Activated CD4-positive, alpha-beta T cell treated with anti-CD3 and anti-CD28 coated beads, Interleukin-2, amount 50 U/mL, for 48 hours (primary cell): ENCODE measurements at places on chromosomes 11 and 22.

- DNase-seq = no peak
These were observed 87.8 kb upstream of the FAT3 start for GRCh38 chr11:92136797-92137196.

DNA sequence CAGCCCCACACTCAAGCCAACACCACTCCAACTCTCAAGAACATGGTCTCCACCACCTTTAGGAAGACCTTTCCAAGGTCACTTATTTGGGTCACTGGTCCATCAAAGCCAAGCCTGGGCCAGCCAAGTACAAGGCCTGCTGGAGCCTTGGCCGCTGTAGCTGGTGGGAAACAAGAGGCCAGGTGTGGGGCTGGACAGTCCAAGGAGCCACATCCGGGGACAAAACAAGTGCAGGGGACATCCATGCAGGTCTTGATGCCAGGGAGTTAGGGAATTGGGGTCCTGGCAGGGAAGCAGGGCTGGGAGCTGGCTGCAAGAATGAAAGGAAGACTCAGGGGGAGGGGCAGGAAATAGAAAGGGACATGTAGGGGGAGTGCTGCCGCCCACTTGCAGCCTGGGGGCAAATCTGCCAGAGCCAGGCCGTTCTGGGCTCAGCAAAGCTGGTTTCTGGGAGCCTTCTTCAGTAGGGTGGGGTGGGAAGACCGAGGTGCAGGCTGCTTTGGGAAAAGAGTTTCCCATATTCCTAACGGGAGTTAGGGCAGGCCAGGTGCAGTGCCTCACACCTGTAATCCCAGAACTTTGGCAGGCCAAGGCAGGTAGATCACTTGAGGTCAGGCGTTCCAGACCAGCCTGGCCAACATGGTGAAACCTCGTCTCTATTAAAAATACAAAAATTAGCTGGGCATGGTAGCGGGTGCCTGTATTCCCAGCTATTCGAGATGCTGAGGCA lies 69.5 kb upstream of the ATXN10 start:
- DNase-seq = no peak

DNA sequence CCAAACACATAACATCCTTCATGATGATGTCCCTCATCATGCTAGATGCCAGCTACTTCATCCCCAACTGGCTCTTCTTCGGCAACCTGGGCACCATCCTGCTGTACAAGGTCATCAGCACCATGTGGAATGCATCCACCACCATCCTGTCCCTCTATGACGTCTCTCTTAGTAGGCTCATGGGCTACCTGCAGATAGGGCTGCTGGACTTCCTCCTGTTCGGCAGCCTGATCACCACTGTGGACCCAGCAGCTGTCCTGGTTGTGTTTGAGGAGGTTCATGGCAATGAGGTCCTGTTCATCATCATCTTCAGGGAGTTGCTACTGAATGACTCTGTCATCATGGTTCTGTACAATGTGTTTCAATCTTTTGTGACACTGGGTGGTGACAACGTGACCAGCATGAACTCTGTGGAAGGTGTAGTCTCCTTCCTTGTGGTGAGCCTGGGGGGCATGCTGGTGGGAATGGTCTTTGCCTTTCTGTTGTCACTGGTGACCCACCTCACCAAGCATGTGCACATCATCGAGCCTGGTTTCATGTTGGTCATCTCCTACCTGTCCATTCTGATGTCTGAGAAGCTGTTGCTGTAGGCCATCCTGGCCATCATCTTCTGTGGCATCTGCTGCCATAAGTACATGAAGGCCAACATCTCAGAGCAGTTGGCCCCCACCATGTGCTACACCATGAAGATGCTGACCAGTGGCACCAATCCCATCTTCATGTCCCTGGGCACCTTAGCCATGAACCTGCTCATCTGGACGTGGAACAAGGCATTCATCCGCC lies 120.7 kb upstream of the SERPIND1 start:
- no peak for DNase-seq

- DNase-seq = no peak
These were observed 84.4 kb downstream of the MED15 start for GRCh38 chr22:20591660-20592310.

DNA sequence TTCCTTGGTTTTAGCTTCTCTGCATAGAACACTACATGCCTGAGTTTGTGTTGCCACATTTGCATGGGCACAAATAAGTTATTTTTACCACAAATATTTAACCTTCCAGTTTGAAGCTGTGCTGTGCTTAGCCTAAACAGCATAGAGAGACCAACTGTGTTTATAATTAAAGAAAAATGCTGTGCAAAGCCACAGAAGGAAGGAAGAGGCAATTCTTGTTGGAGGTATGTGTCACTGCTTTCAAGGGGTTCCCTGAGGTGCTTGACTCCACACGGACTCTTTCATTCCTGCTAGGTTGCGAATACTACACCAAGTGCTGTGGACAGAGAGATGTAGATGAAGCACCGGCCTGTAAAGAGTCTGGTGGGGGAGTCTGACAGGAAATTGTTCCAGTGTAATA lies 47.6 kb upstream of the OLFML1 start:
- DNase-seq = no peak

DNA sequence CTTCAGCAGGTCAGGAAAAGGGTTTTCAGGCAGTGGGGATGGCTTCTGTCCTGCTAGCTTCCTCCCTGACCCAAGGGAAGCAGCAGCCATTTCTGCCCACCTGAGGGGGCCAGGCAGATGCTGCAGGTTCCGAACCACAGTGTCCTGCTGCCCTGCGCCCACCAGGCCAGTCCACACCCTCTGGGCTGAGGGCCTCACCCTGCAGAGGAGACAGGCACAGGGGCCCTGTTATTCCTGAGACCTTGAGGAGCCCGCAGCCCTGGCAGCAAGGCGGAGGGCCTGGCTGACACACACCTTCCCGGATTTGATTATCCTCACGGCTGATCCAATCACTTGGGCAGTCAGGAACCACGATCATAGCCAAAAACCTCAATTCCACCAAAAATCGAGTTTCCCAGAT lies 725.8 kb downstream of the BRD1 start:
- no peak for DNase-seq

DNA sequence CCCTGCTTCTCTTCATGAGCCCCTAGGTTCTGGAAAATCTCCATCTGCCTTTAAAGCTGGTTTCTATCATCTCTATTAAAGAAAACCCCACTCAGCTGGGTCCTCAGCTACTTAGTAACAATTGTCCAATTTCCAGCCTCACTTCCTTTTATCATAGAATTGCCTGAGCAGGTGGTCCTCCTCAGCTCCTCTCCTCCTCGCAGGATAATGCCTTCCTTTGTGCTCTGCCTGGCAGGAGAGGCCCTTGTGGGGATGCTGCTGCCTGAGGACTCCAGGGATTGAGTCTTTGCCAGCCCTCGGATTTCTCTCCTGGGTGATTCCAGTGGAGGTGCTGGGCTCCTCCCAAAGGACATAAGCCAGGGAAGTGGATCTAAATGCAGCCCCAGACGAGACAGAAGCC lies 448.3 kb downstream of the INSC start:
- no peak for DNase-seq

DNA sequence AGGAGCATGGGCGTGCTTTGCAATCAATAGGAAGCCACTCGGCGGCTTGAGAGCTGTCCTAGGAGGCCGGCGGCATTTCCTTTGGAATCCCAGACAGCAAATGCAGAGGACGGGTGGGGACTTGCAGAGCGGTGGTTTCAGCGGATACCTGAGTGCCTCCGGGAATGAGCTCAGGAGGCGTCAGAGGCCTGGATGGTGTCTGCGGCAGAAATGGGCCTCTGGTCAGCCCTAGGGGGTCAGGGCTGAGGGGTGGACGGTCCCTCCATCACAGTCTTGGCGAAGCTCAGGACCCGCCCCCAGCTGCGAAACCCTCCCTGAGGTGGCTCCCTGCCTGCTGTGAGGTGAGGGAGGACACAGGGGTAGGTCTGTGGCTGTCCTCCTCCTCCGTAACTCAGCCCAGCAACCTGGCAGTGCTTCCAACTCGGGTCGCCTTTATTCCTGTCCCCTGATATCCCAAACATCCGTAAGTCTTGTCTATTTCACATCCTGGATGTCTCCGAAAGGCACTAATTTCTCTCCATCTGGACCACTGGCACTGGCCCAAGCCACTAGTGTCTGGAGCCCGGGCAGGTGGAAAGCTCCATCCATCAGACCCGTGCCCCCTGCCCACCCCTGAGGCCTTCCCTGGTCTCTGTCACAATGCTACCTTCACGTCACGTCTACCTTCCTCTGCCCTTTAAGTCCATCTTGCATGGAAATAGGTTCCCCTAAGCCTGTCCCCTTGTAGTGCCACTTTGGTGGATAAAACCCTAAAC lies 686.6 kb downstream of the BRD1 start:
- no peak for DNase-seq

DNA sequence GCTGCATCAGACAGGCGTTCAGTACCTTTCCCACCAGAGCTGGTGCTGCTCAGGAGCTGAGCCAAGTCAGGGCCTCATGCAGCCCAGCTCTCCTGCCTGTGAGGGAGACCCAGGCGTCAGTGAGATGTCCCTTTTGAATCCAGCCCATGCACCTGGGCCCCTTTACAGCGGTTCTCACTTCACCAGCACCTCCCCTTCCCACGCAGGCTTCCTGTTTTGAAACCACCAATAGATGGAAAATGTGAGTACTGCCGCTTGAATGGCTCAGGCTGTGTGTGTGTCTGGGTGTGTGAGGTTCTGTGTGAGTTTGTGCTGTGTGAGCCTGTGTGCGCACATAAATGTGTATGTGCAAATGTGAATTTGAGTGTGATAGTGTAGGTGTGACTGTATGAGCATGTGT lies 88.4 kb downstream of the UBASH3B start:
- peak; percentile 77 for DNase-seq

DNA sequence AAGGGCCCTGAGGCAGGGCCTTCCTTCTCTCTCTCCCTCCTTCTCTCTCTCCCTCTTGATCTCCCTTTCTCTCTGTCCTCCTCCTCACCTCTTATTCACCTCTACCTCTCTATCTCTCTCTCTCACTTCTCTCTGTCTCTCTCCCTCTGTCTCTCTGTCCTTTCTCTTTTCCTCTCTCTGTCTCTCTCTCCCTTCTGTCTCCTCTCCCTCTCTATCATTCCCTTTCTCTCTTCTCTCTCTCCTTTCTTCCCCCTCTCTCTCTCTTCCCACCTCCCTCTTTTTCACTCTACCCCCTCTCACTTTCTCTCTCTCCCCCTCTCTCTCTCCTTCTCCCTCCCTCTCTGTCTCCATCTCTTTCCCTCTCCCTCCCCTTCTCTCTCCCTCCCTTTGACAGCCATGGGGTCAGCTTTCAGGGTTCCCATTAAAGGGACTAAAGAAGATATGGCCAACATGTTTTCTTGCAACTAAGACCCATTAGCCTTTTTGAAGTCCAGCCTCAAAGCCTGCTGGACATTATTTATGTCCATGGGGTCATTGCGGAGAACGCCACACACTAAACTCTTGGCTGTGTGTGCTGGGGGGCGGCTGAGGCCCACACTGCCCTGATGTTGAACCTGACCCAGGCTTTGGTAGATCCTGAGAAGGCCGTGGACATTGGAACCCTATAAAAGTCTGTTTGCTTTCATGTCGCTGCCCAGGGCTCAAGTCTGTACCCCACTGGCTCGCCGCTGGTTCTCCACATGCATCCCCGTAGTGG lies 15.0 kb downstream of the ANO1 start:
- DNase-seq = no peak

DNA sequence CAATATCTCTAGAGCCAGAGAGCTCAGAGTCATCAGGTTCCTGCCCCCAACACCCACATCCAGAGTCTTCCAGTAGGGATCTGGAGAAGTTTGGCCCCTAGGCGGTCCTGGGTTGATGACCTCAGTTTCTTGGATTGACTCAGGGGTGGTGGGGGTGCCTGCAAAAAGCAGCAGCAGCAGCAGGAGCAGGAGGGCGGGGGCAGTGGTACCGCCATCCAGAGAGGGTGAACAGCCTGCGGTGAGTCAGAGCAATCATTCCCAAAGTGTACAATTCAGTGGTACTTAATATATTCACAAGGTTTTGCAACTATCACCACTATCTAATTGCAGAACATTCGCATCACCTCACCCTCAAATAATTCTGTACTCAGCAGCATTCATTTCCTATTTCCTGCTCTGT lies 9.9 kb upstream of the SEC14L3 start:
- DNase-seq = no peak

GRCh38 chr11:67530282-67530592 lies 7.0 kb upstream of the CABP2 start:
- DNase-seq = no peak

DNA sequence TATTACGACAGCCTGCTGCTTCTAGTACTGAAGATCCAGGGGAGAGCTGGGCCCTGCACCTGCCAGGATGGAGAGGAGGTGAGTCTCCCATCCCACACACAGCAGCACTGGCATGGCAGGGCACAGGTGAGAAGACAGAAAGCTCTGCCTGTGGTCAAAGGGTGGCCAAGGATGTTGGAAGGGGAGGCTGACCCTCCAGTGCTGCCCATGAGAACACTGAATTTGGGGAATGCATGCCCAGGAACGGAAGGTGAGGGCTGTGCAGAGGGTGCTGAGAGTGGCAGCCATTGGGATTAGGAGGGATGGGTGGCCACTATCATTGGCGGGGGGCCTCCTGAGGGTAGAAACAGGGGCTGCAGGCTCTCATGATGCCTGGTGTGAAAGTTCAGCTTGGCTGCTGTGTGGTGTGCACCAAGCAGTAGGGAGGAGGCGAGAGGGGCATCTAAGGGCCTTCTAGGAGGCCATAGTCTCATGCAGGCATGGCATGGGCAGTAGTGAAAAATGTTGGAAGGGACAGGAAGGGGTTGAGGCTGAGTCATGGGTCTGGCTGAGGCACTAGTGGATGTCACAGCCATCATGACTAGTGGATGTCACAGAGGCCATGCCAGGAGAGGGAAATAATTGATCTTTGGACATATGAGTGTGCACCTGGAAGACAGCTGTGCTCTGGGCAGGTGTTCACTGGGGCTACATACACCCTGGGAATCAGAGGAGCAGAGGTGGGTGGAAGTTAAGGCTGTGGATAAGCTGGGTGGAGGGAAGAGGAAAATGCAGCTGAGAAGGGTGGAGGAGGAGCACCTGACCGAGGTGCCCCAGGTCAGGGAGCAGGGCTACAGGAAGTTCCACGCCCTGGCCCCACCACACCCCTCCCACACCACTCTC lies 2.5 kb upstream of the LRRC74B start:
- no peak for DNase-seq

- DNase-seq = no peak
These were observed 10.6 kb upstream of the DGKZ start for GRCh38 chr11:46336563-46337180.

DNA sequence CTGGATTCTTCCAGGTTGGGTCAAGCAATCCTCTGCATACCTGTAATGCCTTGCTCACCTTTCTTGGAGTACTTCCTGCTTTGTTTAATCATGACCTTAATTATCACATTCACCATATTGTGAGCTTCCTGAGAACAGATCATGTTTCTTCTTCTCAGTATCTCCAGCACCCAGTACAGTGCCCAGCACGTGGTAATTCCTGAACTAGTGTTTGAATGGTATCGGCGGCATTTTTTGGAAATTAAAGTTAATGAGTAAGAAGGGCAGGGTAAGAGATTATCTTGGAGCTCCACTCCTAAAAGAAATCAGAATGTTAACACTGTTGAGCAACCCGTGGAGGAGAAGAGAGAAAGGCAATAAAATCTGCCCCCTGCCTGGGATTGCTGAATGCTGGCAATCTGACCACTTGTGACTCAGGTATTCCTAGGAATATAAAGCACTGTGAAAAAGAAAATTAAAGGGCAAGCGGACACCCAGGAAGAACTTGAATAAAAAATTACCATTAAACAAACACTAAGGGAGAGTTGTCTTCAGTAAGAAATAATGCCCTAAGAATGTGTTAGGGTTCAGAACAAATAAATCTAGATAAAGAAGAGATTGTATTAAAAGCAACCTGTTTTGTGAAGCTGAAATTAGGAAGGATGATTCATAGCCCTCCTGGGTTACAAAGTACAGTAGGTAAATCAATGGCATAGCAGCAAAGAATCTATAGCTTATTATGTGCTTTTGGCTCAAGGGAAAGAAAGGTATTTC lies 92.9 kb downstream of the PDHX start:
- no peak for DNase-seq

- peak; percentile 51 for DNase-seq
These were observed 1.4 kb upstream of the CELSR1 start for GRCh38 chr22:46538814-46539160.
